ENCODE measurements at places on chromosomes 11 and 22. TPM values are rescaled to one million over a fixed set of nuclear protein-coding genes. Genes with fewer than 3 reads are reported as not detected.
A peak's percentile ranks its signal among the peaks of the same experiment; 100 is the strongest.

- no peak for DNase-seq
These were observed 65.9 kb downstream of the PRR5L start for GRCh38 chr11:36361901-36362391.

Gene RIC3
- total RNA-seq = 12.9 TPM

DNA sequence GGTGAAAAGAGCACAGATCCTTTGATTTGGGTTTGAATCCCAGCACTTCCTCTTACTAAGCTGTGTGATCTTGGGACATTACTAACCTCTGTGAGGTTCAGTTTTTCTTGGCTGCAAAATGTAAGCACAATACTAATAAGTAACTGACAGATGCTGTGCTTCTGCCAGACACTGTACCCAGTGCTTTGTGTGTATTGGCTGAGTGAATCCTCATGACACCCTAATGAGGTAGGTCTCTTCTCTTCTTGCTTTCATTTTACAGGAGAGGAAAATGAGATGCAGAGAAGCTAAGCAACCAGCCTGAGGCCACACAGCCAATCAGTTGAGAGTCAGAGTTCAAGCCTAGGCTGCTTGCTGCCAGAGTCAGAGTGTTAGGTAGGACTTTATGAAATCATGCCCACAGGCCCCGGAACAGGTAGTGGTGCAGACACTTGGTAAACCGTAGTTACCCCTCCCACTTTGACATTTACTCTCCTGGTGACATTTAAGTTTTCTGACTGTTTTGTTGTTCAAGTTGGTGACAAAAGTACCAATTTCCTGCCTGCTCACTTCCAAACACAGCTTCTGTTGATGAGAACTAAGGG lies 21.2 kb downstream of the PTPRJ start:
- no peak for DNase-seq

Gene MEI1
- total RNA-seq = 0.74 TPM

DNA sequence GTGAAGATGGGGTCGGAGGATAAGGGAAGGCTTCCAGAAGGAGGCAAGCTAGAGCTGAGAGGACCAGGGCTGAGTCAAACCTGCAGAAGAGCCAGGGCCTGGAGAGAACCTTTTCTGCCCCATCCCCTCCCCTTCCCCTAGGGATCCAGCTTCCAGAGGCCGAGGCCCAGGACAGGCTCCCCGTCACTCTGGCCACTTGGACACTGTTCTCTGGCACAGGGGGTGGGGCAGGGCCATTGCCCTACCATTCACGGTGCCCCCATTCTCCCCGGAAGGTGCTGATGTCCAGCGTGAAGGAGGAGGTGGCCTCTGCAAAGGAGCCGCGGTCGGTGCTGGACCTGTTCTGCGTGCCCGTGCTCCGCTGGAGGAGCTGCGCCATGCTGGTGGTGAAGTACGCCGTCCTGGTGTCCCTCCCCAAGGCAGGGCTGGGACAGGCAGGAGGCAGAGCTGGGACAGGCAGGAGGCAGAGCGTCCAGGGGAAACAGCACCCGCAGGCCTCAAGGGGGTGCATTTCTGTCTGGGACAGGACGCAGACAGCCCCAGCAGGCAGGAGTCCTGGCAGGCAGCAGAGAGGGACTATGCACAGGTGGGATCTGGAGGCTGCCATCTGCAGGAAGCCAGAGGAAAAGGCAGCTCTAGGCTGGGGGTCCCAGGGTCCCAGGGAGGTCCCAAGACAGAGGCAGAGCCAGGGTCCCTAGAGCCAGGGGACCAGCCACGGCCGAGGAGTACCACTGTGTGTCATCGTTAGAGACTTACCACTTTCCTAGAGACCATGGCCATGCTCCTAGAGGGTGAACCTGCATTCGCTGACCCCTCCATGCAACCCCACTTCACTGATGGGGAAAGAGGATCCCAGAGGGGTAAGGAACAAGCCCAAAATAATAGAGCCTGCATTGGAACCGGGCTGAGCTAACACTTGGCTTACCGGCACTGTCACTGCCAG lies 25.8 kb upstream of the SLC22A12 start:
- DNase-seq = no peak

Gene CALCA
- total RNA-seq = not detected

GRCh38 chr11:86390487-86390886 lies 15.8 kb downstream of the CCDC81 start:
- no peak for DNase-seq

- no peak for DNase-seq
These were observed 49.4 kb downstream of the CLMP start for GRCh38 chr11:123145661-123146060.

Gene TPH1
- total RNA-seq = not detected

- peak; percentile 64 for DNase-seq
These were observed 14.9 kb downstream of the TMEM258 start for GRCh38 chr11:61777234-61778090.

Gene PIK3IP1
- 11.1 TPM for total RNA-seq

DNA sequence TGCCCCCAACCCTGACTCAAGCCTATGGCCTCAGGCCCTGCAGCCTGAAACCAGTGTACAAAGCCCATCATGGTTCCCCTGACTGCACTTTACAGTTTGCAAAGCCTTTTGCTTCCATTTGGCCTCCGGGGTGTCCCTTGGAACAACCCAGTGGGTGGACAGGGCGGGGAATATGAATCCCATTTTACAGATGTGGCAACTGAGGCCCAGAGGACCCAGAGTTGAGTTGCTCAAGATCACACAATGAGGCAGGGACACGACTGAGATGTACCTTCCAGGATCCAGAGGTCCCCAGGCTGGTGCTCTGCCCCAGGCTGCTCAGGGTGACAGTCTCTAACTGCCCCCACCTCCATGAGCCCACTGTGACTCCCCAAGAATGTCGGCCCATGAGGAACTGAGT lies 5.4 kb upstream of the POLDIP3 start:
- DNase-seq = no peak

DNA sequence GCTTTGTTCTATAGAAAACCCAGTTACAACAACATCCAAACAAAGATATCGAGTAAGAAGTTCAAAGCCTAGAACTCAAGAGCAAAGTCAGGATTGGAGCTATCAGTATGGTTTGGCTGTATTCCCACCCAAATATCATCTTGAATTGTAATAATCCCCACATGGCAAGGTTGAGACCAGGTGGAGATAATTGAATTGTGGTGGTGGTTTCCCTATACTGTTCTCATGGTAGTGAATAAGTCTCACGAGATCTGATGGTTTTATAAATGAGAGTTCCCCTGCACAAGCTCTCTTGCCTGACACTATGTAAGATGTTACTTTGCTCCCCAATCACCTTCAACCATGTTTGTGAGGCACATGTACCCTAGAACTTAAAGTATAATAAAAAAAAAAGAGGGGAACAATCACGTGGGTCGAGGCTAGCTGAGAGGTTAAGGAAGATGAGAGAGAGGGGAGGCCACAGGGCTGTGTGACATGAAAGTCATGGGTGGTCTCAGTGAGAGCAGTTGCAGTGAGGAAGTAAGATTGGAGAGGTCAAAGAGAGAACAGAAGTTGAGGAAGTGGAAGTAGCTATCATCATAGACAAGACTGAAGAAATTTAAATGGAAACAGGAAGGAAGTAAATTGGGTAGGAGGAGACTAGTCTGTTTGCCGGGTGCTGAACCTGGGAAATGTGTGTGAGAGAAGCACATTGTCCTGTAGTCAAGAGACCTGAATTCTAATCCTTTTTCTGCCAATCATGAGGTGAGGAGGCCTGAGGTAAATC lies 80.1 kb upstream of the CD44 start:
- DNase-seq = no peak

DNA sequence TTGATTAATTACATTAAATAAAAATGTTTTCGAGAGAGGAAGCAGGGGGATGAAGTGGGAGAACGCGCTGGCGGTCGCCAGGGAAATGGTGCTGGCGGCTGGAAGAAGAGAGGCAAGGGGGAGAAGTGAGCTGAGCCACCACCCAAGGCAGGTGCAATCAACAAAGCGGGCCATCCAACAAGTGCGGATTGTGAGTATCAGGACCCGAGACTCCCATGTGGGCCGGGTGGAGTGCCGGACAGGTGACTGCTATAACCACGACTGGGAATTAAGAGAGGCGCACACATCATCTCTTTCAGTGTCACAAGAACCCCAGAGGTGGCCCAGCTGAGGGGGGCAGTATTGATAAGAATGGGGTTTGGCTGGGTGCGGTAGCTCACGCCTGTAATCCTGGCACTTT lies 41.2 kb upstream of the ATXN10 start:
- no peak for DNase-seq

DNA sequence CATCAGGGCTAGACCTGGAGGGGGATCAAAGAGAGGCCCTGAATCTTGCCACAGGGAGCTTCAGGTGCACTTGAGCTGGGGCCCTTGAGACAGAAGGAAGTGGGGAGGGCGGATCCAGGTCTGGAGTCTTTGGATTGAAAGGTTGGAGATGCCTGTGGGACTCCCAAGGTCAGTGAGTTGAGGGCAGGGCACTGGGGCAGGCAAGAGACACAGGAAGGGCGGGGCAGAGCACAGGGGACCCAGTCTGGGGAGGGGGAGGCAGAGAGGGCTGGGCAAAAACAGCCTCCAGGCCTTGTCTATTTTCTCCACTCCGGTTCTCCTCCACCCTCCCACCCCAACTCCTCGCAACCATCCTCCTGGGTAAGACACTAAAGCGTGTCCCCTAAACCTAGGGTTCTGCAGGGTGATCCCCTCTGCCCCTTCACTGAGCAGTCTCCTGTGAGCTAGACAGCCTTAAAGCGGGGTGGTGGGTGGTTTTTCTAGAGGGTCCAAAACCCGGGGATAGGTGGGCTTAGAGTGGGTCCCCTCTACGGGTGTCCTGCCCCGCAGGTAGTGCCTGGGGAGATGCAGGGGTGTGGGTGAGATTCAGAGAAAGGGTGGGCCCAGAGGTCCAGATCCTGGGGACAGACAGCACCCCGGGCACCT lies 38.6 kb upstream of the CELSR1 start:
- DNase-seq = peak; percentile 25

DNA sequence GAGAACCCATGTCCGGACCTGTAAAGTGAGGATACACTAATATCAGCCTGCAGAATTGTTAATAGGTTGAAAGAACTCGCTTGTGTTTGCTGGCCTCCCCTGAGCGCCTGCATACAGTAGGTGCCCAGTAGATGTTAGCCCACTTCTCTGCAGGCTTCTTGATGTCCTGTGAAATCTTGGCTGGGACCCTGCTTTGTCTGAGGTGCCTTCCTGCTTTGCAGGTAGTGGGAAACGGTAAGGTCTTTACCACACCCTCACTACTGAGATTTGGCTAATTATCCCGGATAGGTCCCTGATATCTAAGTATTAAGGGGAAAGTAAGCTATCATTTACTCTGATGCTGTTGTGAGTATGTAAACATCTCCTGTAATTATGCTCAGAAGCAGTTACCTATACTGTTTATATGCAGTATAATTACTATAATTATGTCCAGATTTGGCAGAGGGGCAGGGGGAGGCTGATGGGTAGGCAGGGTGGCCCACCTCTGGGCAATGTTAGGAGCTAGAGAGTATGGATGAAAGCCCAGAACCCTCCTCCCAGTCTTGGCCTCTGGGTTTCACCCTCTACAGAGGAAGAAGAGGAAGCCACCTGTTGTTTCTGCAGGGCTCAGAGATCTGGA lies 1.2 kb upstream of the ARRB1 start:
- no peak for DNase-seq

- DNase-seq = peak; percentile 79
These were observed 15.7 kb downstream of the DAGLA start for GRCh38 chr11:61695917-61696316.

Gene MYRF
- total RNA-seq = 0.14 TPM

Gene TPBGL
- total RNA-seq = 0.16 TPM

Gene ATG16L2
- 14.4 TPM for total RNA-seq

DNA sequence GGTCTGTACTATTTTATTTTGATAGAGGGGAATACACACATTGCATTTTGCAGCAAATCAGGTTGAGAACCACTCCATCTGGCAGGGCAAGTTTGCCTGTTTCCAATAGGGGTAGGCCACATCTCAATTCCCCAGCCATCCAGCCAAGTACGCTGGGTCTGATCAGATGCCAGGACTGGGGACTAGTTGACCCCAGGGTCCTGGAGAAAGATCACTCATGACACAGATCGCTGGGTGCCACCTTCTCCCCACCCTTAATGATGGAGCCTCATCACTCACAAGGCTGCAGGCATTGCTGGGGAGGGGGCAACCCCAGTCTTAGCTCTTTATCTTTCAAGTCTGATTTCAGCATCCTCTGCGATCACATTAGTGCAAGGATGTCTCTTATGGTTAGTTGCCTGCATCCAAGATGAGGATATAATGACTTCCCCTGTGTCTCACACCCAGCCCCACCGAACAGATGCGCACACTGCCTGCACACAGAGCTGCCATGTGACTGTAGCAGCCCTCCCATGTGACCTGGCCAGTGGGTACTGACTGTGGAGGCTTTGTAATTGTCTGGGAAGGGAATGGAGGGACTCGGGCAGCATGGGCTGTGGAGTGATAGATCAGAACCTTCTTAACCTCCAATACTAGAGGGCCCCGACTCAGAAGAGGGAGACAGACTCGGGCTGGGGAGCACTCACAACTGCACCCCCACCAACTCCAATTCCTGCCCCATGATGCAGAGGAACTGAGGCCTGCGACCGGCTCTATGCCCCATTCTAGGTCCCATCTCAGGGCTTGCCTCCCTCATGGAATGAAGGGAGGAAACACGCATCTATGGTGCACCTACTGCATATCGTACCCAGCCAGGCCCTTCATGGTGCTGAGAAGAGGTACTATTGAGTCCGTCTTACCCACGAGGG lies 155.8 kb downstream of the DSCAML1 start:
- no peak for DNase-seq

- no peak for DNase-seq
These were observed 1075.3 kb downstream of the TBC1D22A start for GRCh38 chr22:47837703-47838102.

DNA sequence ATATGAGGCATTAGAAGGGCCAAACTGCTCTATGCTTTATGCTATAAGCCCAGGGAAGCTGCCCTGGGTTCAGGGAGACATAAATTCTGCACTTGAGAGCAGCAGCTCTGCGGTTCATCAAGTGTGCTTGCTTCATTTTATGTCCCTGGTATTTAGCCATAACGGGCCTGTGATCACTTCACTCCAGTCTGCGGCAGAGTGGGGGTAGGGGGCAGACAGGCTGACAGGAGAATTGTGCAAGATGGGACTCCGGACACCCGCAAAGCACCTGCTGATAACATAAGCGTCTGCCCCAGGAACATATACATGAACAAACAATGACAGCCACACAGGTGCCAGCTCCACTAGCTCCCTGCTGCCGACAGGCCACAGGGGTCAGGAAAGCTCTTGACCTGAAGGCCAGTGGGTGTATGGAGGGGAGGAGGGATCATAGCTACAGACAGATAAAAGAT lies 56.1 kb downstream of the SMCO4 start:
- DNase-seq = no peak

DNA sequence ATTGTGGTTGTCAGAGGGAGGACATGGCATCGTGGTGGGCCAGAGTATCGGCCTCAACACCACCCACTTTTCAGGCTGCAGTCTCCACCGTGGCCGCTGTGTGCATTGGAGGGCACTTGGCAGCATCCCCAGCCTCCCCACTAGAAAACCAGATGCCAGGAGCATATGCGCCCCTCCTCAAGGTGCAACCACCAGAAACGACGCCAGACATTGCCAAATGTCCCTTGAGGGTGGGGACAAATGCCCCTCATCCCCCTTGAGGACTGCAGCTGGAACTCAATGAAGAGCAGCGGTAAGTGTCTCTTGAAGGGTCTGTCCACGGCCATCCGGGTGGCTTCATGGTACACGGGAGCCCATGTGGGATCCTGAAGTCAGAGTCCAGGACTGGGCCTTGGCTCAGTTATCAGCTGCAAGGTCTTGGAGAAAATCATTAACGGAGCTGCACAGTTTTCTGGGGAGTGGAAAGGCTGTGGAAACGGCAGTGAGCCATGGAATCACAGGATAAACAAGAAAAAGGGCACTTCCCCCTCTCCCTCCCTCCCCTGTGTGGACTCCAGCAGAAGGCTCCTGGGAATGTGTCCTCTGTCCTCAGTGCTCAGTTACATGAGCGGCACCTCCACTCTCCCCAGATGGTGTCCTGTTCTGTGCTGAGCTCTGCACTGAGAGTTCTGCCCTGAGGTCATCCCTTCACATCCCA lies 324.4 kb upstream of the B3GAT1 start:
- no peak for DNase-seq

Gene MPPED2
- total RNA-seq = 10.8 TPM
